SK-N-MC (cell line): ENCODE measurements at places on chromosomes 2 and 18.

DNA sequence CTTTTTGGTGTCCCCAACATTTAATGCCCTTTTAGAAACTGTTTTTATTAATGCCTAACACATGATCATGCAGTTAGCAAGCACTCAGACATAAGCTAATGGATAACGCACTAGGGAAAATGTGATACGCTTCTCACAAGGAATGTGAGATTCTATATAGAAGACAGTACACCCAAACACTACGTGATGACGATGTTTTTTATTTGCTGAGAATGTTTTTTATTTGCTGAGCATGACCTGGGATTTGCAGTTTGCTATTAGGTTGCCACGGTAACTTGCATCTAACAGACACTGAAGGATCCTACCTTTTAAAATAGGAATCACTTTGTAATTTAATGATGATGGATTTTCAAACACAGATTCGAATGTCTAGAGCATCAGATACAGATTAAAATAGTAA is 4.9 kb downstream of the SMC6 start:
- no peak for DNase-seq

GRCh38 chr18:42425025-42425424 is 470.0 kb downstream of the PIK3C3 start:
- DNase-seq = no peak

DNA sequence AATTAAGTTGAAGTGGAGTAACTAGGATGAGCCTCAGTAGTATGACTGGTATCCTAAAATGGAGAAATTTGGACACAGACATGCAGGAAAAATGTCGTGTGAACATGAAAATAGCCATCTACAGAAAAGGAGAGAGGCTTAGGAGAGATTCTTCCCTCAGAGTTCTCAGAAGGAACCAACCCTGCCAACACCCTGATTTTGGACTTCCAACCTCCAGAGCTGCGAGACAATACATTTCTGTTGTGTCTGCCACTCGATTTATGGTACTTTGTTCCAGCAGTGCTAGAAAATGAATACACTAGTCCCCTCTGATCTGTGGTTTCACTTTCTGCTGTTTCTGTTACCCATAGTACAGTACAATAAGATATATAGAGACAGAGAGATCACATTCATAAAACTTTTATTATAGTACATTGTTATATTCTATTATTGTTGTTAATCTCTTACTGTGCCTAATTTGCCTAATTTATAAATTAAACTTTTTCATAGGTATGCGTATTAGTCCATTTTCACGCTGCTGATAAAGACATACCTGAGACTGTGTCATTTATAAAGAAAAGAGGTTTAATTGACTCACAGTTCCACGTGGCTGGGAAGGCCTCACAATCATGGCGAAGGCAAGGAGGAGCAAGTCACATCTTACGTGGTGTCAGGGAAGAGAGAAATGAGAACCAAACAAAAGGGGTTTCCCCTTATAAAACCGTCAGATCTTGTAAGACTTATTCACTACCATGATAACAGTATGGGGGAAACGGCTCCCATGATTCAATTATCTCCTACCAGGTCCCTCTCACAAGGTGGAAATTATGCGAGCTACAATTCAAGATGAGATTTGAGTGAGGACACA is 41.3 kb downstream of the PLEKHA3 start:
- no peak for DNase-seq

GRCh38 chr2:239456940-239457339 is 56.1 kb upstream of the HDAC4 start:
- DNase-seq = no peak
